ENCODE measurements at places on chromosomes 7 and 10. TPM values are rescaled to one million over a fixed set of nuclear protein-coding genes. Genes with fewer than 3 reads are reported as not detected.
A peak's percentile ranks its signal among the peaks of the same experiment; 100 is the strongest.

- H3K4me1 ChIP-seq = peaks cover 7% of the 10 kb centered on the region
- H3K27me3 ChIP-seq = no peaks in the 10 kb centered on the region
- H3K4me3 ChIP-seq = no peak overlapping the region
- no peak for DNase-seq
Measured at GRCh38 chr7:24346129-24346528, 62.1 kb downstream of the NPY start.

DNA sequence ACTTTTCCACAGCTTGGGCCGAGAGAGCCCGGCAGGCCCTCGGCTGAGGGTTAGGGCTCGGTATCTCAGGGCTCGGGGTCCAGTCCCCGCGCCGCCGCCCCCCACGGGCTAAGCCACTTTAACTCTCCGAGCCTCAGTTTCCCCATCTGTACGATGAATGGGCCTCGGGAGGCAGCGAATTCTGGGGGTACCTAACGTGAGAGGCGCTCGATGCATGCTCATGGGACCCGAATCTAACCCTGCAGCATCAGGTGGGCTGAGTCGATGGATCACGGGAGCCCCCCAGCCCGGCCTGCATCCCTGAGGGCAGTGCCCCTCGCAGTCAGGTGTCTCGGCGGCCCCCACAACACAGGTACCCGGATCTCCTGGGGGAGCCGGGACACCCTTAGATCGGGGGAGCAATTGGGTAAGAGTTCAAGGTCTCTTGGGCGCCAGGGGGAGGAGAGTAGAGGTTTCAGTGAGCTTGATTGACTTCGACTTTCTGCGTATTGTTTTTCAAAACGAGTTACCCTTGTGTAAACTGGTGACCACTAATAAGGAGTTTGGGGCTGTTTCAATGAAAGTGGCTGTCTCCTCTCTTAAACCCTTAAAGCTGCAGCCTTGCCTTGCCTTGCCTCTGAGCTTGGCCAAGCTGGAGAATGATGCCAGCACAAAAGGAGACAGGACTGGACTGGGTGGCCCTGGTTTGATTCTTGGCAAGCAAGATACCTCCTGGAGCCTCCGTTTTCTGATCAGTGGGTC, 631 bp downstream of the POR start:
- H3K4me1 ChIP-seq = peaks cover 10% of the 10 kb centered on the region
- no peaks in the 10 kb centered on the region for H3K27me3 ChIP-seq
- no peak for DNase-seq
- H3K4me3 ChIP-seq = peak overlapping the region; percentile 87

ZDHHC6 gene
- total RNA-seq = 46.8 TPM

MYL10 gene
- total RNA-seq = not detected

- no peaks in the 10 kb centered on the region for H3K36me3 ChIP-seq
- peaks cover 19% of the 10 kb centered on the region for H3K4me1 ChIP-seq
- no peak overlapping the region for H3K4me3 ChIP-seq
- DNase-seq = no peak
Measured at GRCh38 chr10:88064608-88065382, 201.4 kb downstream of the PTEN start.

SLIT1 gene
- total RNA-seq = 25.5 TPM

- H3K27me3 ChIP-seq = peaks cover 3% of the 10 kb centered on the region
- H3K27ac ChIP-seq = no peak overlapping the region
- H3K4me1 ChIP-seq = no peaks in the 10 kb centered on the region
Measured at GRCh38 chr10:88791924-88792323, 10.6 kb upstream of the LIPM start.

DNA sequence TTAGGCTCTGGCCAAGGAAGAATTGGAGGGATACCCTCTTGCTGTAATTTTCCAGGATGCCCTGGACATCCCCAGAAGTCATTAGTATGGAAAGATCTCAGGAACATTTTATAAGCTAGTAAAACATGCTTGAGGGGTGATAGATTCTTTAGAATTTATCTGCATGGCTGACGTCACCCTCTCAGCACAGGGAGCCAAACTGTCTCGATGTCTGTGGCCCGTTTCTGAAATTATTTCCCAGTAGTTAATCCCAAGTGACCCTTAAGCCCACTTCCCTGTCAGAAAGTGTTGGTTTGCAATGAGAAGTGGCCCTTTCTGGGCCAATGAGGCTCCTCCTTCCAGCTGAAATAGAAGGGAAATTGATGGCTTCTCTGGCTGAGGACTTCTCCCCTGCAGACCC, 184.5 kb upstream of the BMPER start:
- H3K4me1 ChIP-seq = peaks cover 17% of the 10 kb centered on the region
- no peak overlapping the region for H3K27ac ChIP-seq
- no peak overlapping the region for H3K4me3 ChIP-seq
- DNase-seq = no peak
- peaks cover 1% of the 10 kb centered on the region for H3K36me3 ChIP-seq

GRCh38 chr10:282294-283139, 147.3 kb downstream of the ZMYND11 start:
- no peaks in the 10 kb centered on the region for H3K27me3 ChIP-seq
- H3K36me3 ChIP-seq = peaks cover 45% of the 10 kb centered on the region
- H3K4me1 ChIP-seq = peaks cover 4% of the 10 kb centered on the region
- H3K27ac ChIP-seq = no peak overlapping the region
- DNase-seq = no peak

NEUROG3 gene
- 7.3 TPM for total RNA-seq

MTPN gene
- total RNA-seq = 91.6 TPM

GRCh38 chr7:464454-465401, 54.9 kb downstream of the PDGFA start:
- no peak overlapping the region for H3K4me3 ChIP-seq
- H3K27ac ChIP-seq = no peak overlapping the region
- peaks cover 6% of the 10 kb centered on the region for H3K4me1 ChIP-seq
- peaks cover 2% of the 10 kb centered on the region for H3K36me3 ChIP-seq

DNA sequence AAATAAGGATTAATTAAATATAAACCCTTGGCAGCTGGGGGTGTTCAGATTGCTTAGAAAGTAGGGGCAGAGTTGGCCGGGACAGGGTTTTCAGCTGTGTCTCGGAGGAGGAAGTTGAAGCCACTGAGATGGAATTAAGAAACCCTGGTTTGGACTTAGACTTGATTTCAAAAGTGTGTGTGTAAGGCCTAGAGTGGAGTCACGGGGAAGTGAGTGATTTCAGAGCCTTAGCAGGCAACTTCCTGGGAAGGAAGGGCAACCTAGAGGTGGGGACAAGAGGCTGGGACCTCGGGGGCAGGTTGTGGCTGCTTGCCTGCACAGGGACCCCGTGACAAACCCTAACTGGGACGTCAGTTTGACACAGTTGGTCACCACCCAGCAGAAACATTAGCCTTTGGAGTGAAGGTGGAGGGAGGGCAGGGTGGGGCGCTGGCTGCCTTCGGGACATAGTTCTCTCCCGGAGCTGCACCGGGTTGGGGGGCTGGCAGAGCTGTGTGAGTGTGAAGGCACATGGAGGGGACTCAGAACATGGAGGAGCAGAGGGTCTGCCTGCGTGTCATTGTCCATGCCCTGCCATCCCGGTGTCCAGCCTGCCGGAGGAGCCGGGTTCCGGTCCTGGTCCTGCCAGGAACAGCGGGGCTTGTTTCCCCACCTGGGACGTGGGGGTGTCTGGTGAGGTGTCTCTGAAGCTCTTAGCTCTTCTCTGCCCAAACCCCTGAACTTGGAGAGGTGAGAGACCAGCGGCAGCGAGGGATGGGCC, 1.8 kb downstream of the BRI3 start:
- peaks cover 30% of the 10 kb centered on the region for H3K4me1 ChIP-seq
- peaks cover 7% of the 10 kb centered on the region for H3K36me3 ChIP-seq
- H3K27me3 ChIP-seq = no peaks in the 10 kb centered on the region
- H3K4me3 ChIP-seq = peak overlapping the region; percentile 90
- no peak for DNase-seq

EGFR gene
- total RNA-seq = 43.8 TPM

GRCh38 chr7:158324397-158325360, 262.9 kb downstream of the PTPRN2 start:
- H3K4me3 ChIP-seq = no peak overlapping the region
- H3K27me3 ChIP-seq = peaks cover 13% of the 10 kb centered on the region
- peaks cover 8% of the 10 kb centered on the region for H3K4me1 ChIP-seq
- no peak overlapping the region for H3K27ac ChIP-seq
- no peaks in the 10 kb centered on the region for H3K36me3 ChIP-seq

GRCh38 chr7:43220742-43221141, 108.3 kb downstream of the HECW1 start:
- H3K27ac ChIP-seq = no peak overlapping the region
- H3K4me3 ChIP-seq = no peak overlapping the region
- no peaks in the 10 kb centered on the region for H3K27me3 ChIP-seq
- no peak for DNase-seq

- no peak for DNase-seq
- no peaks in the 10 kb centered on the region for H3K4me1 ChIP-seq
- H3K27me3 ChIP-seq = peaks cover 36% of the 10 kb centered on the region
- H3K27ac ChIP-seq = no peak overlapping the region
- H3K36me3 ChIP-seq = no peaks in the 10 kb centered on the region
Measured at GRCh38 chr10:127852456-127852855, 40.3 kb downstream of the CLRN3 start.

PTN gene
- total RNA-seq = 3.1 TPM

DNA sequence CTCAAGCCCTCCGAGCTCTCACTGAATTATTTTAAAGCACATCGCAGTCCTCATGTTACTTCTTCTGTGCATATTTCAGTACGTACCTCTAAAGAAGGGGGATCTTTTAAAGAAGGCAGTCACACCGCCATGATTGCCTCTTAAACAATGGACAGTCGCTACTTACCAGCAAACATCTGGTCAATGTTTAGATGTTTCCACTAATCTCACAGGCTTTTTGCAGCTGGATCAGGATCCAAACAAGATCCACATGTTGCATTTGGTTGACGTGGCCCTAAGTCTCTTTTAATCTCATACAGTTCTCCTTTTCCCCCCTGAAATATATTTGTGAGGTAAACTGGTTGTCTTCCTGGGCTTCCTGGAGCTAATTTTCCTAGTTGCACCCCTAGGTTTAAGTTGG, 50.0 kb downstream of the PRF1 start:
- H3K36me3 ChIP-seq = no peaks in the 10 kb centered on the region
- no peak overlapping the region for H3K4me3 ChIP-seq
- no peaks in the 10 kb centered on the region for H3K4me1 ChIP-seq
- H3K27ac ChIP-seq = no peak overlapping the region
- no peaks in the 10 kb centered on the region for H3K27me3 ChIP-seq
- DNase-seq = no peak

GRCh38 chr10:70932392-70933196, 44.2 kb upstream of the PCBD1 start:
- H3K27me3 ChIP-seq = peaks cover 41% of the 10 kb centered on the region
- H3K27ac ChIP-seq = no peak overlapping the region
- no peak for DNase-seq

DNA sequence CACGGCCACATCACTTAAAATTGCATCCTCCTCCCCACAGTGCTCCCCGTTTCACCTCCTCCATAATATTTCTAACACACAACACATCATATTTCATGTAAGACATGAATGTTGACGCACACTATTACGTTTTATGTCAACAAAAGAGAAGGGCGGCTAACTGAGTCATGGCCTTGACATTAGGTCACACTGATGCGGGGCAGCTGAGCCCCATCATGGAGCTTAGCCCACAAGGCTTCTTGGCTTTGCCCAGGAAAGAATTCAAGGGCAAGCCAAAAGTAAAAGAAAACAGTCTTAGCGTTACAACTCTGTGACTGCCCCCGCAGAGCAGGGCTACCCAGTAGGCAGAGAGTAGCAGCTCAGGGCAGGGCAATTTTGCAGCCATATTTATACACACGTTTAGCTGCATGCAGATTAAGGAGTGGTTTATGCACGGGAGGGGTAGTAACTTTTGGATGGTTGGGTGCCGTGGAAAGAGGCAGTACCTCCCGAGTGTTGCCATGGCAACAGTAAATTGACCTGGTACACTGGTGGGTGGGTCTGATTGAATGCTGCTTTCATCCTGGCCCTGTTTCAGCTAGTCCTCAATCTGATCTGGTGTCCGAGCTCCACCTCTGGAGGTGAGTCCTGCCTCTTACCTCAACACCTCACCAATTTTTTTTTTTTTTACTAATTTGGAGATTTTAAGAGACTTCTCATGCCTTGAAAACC, 156.2 kb upstream of the FRMD4A start:
- H3K4me3 ChIP-seq = no peak overlapping the region
- peaks cover 5% of the 10 kb centered on the region for H3K27me3 ChIP-seq

DNA sequence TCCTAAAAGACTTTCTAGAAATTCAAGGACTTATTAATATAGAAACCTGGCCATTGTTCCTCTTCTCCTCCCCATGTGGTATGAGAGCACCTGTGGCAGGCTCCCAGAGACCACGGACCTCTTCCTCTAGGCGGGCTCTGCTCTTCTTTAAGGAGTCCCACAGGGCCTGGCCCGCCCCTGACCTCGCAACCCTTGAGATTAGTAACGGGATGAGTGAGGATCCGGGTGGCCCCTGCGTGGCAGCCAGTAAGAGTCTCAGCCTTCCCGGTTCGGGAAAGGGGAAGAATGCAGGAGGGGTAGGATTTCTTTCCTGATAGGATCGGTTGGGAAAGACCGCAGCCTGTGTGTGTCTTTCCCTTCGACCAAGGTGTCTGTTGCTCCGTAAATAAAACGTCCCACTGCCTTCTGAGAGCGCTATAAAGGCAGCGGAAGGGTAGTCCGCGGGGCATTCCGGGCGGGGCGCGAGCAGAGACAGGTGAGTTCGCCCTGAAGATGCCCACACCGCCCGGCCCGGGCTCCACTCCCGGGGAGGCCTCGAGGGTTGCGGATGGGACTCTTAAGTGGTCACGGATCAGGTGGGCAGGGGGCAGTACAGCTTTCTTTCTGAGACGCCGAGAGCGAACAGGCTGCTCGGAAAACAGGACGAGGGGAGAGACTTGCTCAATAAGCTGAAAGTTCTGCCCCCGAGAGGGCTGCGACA, at the start of gene SLC26A4:
Gene SLC26A4 (plus strand): TSS at position 448 of the 700 bp plus-strand sequence. CDS start 814 bp downstream, outside the sequence.
- no peak for DNase-seq
- peaks cover 70% of the 10 kb centered on the region for H3K27me3 ChIP-seq
- H3K4me1 ChIP-seq = peaks cover 8% of the 10 kb centered on the region
- peak within 1 kb of the TSS; percentile 76 for H3K4me3 ChIP-seq
- H3K36me3 ChIP-seq = no peaks in the 10 kb centered on the region

DNA sequence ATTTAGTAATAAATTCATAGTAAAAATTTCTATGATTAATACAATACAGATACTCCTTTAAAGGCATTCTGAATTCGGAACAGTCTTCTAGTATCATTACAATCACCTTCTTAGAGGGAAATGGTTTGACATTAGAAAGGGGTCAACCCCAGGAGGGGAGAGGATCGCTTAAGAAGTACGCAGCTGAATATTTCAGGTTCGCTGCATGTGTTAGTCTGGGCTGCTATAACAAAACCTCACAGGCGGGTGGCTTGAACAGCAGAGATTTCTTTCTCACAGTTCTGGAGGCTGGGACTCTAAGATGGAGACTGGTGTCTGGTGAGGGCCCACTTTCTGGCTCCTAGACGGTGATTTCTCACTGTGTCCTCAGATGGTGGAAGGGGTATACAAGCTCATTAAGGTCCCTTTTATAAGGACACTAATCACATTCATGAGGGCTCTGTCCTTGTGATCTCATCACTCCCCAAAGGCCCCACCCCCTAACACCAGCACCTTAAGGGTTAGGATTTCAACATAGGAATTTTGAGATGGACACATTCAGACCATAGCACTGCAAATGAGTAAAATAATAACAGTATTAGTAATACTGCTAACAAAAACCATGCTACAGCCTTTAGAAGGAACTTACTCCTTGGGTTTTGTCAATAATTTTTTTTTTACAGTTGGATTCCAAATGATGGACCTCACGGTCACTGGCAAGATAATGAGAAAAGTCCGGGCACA, 34.0 kb downstream of the GNA12 start:
- peaks cover 9% of the 10 kb centered on the region for H3K4me1 ChIP-seq
- no peak overlapping the region for H3K4me3 ChIP-seq
- DNase-seq = no peak
- peaks cover 15% of the 10 kb centered on the region for H3K36me3 ChIP-seq

SLC18A3 gene
- 0.20 TPM for total RNA-seq

TAS2R16 gene
- total RNA-seq = not detected

VGF gene
- total RNA-seq = 1.8 TPM

BLVRA gene
- total RNA-seq = 22.4 TPM

Data from progenitor cell of endocrine pancreas (in vitro differentiated cells).